ENCODE measurements at places on chromosomes 12 and 14.

- DNase-seq = no peak
Observed at GRCh38 chr12:54341378-54342300, 16.7 kb downstream of the COPZ1 start.

- DNase-seq = no peak
Observed at GRCh38 chr12:65446901-65447300, 168.4 kb downstream of the MSRB3 start.

DNA sequence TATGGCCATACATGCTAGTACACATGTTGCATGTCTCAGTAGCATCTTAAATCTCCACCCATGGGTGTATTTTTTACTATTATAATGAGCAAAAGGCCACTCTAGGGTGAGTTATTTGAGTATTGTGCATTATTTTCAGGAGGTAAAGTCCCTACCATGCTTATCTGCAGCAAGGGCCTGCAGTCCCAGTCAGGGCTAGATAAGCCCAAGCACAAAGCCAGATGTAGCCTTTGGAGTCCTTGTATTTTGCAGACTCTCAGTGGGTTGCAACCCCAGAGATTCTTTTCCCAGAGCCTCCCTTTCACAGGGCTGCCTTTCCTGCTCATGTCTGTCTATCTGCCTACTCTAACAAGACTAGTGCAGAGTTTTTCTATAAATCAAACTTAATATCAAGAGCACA lies 295.3 kb downstream of the IPO8 start:
- DNase-seq = no peak

GRCh38 chr14:94795372-94795771 lies 25.5 kb upstream of the GSC start:
- no peak for DNase-seq

- no peak for DNase-seq
Observed at GRCh38 chr14:68547305-68548193, 245.3 kb downstream of the ZFP36L1 start.

- no peak for DNase-seq
Observed at GRCh38 chr14:29518335-29518734, 409.3 kb downstream of the PRKD1 start.

DNA sequence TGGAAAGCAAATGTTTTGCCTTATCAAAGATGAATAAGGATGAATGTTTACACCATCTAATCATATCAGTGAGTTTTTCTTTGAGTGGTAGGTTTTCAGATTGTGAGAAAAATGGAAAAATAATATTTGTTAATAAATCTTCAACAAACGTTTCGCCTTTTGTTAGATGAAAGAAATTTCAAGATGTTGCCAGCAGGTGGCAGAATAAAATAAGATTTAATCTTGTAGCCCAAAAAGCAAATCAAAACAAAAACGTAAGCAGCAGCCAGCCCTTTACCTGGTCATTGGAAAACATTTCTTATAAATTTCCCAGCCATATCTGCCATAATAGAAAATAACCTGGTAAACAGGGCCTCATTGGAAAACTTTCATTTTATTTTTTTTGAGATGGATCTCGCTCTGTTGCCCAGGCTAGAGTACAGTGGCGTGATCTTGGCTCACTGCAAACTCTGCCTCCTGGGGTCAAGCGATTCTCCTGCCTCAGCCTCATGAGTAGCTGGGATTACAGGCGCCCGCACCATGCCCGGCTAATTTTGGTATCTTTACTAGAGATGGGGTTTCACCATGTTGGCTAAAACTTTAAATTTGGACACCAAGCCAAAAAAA lies 15.4 kb upstream of the TMEM120B start:
- peak; percentile 59 for DNase-seq

- no peak for DNase-seq
Observed at GRCh38 chr12:121145221-121145620, 12.5 kb downstream of the P2RX7 start.

DNA sequence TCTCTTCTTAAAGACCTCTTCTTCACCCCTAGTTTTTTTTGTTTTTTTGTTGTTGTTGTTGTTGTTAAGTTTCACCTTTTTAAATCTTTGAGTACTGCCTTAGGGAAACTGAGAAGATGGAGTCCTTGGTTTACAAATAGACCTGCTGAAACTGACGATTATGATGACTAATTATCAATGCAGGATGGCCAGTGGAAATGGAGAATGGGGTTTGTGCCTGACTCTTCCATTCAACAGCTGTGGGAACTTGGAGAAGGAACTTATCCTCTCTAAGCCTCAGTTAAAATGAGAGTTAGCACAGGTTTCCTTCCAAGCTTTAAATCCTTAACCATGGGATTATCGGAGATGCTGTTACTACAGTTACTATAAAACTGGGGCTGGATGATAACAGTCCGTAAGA lies 66.7 kb upstream of the PNMA1 start:
- DNase-seq = no peak

GRCh38 chr14:55514819-55515490 lies 65.1 kb upstream of the KTN1 start:
- DNase-seq = no peak

DNA sequence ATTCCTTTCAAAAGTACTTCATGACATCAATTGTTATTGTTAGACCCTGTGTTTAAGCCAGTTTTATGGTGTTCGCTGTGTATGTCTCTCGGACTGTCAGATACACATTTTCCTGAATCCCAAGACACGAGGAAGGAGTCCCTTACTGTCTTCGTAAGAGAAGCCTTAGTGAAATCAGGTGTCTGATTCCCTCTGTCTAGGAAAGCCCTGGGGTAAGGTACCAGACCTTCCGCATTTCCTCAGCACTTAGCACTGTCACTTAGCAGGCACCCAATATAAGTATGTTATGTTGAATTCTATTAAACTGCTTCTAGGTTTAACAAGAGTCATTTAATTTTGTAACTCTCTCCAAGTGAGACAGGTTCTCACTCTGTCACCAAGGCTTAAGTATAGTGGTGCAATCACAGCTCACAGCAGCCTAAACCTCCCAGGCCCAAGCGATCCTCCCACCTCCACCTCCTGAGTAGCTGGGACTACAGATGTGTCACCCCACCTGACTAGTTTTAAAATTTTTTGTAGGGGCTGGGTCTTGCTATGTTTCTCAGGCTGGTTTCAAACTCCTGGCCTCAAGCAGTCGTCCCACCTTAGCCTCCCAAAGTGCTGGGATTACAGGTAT lies 111.0 kb downstream of the BBS10 start:
- DNase-seq = no peak

DNA sequence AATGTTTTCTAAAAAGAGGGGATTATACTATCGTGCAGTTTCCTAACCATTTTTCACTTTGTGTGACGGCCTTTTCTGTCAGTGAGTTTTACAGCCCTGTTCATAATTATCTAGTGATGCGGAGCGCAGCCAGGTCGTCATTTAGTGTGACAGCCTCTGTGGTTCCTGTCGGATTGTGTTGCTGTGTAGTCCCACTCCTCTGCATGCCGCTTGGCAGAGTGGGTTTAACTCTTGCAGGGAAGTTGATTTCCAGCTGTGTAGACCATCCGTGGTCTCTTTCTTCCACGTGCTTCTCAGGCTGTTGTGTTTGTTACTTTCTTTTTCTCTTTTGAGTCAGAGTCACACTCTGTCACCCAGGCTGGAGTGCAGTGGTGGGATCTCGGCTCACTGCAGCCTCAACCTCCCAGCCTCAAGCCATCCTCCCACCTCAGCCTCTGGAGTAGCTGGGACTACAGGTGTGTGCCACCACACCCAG lies 8.6 kb downstream of the RAN start:
- peak; percentile 11 for DNase-seq

- DNase-seq = no peak
Observed at GRCh38 chr14:76763096-76764041, 2.1 kb downstream of the VASH1 start.

DNA sequence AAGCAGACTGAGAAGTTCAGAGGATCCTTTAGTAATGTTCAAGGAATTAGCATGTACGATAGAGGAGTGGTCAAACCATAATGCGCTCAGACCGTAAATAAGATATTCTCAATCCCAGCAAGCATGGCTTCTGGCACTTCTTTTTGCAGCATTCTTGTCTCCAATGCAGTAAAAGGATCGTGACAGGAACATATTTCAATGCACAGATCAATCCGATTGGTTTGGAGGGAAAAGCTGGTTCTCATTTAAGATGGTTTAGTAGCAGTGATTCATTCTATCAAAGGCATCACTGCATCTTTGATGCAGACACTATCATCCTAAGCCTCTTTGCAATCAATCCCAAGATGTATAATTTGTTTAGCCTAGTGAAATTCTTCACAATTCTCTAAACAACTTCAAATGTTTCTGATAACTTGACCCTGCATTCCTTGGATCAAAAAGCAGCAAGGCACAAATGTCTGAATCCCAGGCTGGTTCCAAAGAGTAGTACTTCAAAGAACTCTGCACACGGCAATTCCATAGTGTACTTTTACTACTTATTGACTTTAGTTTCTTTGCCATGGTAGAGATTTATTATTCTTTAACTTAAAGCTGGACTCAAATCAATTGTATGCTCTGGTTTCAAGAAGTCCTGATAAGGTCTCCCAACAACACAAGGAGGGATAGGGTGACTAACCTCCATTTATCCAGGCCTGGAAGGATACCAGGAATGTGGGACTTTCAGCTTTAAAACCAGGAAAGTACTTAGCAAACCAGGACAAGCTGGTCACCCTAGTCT lies 96.8 kb upstream of the MDM1 start:
- DNase-seq = no peak

- DNase-seq = no peak
Observed at GRCh38 chr12:101671833-101672232, 25.6 kb upstream of the CHPT1 start.

GRCh38 chr12:12467688-12468261 lies 94.9 kb downstream of the DUSP16 start:
- DNase-seq = no peak

GRCh38 chr14:77616133-77616453 lies 344 bp downstream of the SPTLC2 start:
- DNase-seq = no peak

- DNase-seq = no peak
Observed at GRCh38 chr12:48934312-48934706, 9.0 kb upstream of the FKBP11 start.

DNA sequence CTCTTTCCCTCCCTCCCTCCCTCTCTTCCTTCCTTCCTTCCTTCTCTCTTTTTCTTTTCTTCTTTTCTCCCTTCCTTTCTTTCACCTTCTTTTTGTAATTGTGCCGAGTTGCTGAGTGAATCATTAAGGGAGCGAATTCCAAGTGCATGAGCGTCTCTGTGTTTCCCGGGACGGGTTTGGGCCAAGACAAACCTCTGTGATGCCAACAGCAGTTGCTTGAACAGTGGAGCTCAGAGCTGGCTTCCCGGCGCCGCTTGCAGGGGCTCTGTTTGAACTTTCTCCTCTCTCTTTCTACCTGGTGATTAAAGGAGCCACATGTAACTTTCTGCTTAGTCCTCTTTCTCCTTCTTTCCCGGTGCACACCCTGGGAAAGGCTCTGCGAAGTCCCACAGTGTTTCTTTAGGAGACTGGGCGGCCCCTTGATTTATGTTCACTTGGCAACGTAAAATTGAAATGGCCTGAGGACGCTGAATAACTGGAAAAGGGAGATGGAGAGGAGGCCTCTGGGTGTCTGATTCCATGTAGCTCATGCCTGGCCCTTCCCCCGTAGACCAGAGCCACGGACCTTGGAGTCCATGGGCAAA lies 33.7 kb upstream of the MAP1LC3B2 start:
- no peak for DNase-seq

DNA sequence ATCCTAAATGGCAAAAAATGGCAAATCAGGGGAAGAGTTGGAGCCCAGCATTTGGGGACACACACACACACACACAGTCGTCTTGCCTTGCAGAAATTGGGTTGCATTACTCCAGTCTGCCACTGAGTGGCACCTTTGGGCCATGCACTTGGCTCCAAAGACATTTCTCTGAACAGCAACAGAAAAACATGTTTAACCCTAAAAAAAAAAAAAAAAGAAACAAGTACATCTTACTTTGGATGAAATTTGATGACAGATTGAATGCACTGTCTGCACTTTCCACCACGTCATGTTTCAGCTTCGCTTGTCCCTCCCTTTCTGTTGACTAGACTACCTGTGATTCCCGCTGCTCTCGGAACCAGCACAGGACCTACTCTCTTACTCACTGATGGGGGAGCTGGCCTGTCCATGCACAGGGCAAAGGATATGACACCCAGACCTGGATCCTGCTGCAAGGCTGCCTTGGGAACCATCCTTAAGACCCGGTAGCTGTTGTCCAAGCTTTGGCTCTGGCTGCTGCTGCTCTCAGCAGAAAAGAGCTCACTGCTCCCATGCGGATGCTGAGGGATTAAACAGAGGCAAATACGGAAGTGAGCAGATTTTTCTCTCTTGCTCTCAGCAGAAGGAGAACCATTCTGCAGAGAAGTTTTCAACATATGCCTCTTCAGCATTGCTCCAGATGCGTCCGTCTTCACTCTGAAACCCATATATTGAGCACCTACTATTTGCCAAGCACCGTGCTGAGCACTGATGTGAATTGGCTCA lies 376.8 kb downstream of the DPF3 start:
- peak; percentile 45 for DNase-seq

- no peak for DNase-seq
Observed at GRCh38 chr12:25653487-25654175, 100.5 kb upstream of the LMNTD1 start.

DNA sequence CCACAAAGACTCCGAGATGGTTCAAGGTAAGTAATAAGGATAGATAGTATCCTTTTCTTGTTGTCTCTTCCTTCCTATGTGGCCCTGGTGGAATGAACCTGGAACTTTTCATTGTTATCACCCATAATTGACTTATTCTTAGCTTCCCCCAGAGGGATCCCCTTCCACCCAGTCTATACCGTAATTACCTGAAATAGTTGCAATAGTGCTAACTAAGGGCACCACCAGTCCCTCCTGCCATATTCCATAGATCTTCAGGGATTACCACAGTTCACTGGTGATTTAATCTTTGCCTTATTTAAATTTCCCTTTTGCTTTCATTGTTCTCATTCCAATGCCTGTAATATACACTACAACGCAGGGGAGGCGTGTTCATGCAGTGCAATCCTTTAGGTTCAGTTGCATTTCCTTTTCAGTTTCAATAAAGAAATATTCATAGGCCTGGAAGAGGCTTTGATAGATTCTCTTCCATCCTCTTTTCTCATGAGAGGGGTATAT lies 13.8 kb upstream of the OR9K2 start:
- no peak for DNase-seq

DNA sequence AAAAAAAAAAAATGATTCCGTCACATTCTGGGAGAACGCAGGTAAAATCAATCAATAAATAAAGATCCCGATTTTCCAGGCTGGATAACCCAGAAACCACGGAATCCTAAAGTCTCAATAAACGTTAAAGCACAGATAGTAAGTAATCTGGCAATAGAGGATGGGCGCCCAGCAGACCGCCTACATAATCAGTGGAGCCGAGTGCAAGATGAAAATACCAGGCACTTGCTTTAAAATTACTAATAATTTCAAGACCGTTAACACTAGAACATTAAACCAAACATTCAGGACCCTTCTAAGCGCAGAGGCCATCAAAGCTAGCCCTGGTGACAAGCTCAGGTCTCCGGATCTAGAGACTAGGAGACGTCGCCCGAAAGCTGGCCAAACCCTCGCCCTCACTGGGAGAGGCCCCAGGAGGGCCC lies 1.2 kb upstream of the DCAF11 start:
- no peak for DNase-seq
